ENCODE measurements at places on chromosomes 12 and 14.

GRCh38 chr12:104619305-104619704 is 162.6 kb downstream of the CHST11 start:
- DNase-seq = no peak

DNA sequence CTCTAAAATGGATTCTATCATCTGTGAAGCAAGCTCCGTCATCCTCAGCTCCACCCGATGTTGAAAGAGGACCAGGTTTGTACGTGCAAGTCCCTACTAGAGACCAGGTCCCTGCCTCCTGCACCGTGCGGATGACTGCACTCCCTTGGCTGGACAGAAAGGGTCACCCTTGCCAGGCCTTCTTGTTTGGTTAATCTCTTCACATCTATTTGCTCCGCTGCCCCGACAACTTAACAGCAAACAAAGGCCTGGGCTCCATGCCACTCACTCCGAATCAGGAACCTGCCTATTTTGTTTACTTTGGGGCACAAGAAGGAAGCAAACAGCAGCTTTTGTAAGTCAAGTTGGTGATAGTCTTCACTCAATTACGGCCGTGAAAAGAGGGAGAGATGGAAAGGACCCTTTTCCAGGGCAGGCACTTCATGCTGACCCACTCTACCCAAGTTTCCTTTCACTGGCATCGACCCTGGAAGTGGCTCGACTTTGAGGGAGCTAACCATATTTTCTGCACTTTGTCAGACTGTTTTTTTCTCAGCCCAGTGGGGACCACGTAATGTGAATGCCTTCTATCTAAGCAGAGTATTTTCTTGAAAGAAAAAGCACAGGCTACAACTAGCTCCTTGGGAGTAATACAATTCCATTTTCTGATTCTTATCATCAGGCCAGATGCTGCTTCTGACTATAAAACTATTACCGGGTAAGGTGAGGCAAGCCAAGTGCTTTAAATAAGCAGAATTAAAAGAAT is 202.6 kb downstream of the FOXN3 start:
- peak; percentile 82 for DNase-seq

- no peak for DNase-seq
Observed at GRCh38 chr12:75642226-75642625, 130.8 kb upstream of the KRR1 start.

DNA sequence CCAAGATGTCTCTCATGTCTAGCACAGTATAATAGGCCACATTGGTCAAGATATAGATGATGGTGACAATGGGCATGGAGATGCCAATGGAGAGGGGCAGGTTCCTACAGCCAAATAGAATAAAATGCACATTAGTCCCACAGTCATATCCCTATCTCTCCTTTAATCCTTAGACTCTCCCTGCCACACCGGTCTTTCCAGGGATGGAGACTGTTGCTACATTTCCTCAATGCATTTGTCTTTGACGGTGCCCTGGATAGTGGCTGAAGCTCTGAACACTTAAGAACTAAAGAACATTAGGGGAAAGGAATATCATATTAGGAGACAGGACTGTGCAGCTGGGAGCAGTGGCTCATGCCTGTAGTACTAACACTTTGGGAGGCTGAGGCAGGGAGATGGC is 9.7 kb downstream of the OXA1L start:
- DNase-seq = no peak

DNA sequence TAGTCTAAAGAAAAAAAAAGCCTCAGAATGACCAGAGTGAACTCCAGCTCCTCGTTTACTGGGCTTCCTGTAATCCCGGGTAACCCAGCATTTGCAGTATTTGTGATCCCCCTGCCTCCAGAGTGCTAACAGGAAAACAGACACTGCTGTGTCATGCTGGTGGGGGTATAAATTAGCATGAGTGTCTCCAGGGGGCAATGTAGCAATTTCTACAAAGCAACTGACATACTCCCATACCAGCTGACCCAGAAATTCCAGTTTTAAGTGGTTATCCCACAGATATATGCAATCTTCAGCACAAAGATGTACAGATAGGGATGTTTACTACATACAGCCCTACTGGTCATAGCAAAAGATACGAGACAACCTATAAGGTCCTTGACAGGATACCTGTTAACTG is 18.8 kb downstream of the TTC7B start:
- no peak for DNase-seq

GRCh38 chr14:67060546-67060945 is 128.7 kb upstream of the GARIN2 start:
- no peak for DNase-seq

- DNase-seq = no peak
Observed at GRCh38 chr14:55699131-55700057, 119.4 kb downstream of the KTN1 start.

DNA sequence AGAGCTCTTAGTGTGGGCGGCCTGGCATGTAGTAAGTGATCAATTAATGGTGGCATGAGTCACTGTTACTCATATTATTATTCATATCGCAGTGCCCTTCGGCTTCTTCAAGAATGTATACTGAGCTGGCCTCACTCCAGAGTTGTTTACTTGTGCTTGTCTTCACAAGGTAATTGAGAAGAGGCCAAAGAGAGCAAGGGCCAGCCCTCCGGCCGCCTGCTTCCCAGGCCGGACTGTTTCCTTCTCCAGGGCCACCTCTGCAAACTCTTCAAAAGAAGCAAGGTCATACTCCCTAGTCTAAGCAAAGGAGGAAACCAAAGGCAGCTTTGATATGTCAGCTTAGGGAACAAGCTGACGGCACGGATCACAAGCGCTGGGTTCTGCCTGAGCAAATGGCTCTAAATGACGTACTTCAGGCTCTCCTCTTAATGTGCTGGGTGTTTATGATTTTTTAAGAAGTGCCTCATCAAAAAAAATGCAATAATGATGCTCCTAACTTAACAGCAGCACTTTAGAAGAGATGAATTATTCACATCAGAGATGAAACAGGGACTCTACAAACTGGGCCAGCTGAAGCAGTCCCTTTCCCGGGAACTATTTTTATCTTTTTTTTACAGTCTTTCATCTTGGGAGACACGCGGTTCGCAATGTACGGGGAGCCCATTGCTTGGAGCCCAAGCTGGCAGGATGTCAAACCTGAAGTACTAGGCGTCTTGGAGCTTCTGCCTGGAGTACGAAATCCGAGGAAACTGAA is 65.6 kb upstream of the DLK1 start:
- DNase-seq = no peak

DNA sequence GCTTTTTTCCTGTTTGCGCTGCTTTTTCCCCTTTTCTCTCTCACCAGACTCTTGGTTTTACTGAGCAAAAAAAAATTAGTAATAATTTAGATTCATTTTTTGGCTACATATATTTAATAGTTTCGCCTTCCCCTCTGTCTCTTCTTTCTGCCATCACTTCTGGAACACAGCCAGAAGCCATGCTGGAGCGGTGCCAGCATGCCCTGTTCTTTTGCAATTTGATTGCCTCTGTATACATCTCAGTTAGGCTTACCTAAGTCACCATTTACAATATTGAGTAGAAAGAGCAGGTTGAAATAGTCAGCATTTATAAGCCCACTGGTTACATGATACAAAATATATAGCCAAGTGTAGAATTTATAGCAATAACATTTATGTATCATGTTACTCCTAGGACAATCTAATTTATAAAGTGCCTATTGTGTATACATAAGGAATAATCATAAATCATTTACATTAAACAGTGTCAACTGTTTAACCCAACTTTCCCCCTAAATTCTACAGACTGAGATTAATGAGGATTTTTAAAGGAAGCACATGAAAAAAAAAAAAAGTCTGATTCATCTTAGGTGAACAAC is 413.8 kb upstream of the SOX5 start:
- DNase-seq = peak; percentile 51

DNA sequence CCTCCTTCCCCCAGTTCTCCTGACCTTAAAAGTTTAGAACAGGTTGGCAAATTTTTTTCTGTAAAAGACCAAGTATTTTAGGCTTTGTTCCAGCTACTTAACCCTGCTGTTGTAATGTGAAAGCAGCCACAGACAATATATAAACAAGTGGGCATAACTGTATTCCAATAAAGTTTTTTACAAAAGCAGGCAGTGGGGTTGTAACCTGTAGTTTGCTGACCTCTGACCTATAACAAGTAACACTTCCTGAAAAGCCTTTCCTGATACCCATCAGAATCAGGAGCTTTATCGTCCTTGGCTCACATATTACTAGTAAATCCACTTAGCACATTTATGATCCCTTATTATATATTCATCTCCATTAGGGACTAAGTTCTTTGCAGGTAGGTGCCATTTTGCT is 13.1 kb upstream of the SMARCC2 start:
- no peak for DNase-seq
